Suppressor macrophage treated with lipopolysaccharide for 4 hours (primary cell): ENCODE measurements at places on chromosomes 2 and 18.

DNA sequence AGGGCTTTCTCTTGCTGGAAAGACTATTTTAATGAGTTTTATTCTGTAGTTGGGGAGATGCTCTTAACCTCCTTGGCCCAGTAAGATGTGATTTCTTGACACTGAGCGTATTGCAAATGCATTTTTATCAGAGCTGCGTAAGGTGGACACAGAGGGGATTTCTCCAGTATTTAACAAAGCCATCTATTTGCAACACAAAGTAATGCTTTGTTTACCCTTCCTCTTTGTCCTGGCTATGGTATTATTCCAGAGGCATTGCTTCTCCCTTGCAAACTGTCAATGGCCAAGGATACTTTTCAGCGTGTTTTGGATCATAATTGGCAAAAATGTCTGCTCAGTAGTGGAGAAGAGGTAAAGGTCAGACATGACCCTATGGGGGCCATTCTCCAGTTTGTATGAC is 90.8 kb upstream of the PIK3C3 start:
- DNase-seq = no peak

DNA sequence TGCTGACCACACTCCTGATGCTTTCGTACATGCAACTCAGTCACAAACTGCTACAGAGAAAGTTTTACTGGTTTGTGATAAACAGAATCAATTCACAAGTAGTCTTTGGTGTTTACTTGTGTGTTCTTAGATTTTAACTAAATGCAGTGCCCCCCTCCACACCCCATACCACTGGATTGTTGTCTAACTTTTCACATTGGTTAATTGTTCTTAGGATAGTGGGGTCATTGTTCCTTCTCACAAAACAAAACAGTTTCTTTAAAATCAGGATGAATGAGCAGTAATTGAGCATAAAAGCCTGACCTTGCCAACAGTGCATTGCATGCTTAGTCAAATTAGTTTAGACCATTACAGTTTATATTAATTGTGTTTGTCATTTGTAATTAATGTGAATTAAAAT is 14.1 kb upstream of the PNPT1 start:
- DNase-seq = no peak

DNA sequence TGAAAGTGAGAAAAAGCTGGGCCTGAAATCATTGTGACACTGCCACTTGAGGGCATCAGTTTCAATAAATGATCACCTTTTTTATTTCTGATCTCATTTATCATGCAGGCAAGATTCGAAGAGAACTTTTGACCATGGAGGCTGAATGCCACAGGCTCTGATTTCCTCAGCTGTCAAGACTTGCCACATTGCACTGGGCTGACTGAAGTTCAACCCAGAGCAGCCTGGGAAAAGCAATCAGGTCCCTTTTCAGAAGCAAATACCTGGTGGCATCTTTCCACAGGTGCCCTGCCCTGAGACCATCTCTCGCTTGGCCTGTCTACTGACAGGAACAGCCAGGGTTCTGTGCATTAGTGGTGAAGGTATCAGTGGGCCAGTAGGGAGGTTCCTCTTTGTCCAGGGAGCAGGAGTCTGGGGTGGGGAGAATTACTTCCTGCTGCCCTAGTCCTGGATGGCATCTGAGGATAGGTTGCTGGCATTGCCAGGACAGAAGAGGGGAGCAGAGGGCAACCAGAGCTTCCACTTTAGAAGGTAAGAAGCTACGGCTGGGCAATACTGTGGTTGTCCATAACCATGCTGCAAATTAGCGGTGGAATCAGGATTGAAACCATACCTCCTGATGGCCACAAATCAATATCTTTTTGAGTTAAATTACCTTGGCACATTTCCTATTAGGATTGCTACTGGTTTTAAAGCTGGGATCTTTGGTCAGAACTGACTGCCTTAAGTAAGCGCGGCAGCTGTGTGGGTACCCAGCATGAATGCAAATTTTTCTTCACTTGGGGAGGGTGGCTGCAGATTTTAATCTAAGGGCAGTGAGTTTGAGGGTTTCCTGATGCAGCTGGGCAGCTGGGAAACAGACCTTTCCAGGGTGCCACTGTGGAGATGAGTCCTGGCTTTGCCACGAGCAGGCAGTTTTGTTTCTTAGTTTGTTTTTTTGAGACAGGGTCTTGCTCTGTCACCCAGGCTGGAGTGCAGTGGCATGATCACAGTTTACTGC is 394.5 kb downstream of the ALK start:
- no peak for DNase-seq

GRCh38 chr2:176533505-176534193 is 264.4 kb downstream of the MTX2 start:
- DNase-seq = no peak

GRCh38 chr2:64952511-64953482 is 36.4 kb upstream of the SLC1A4 start:
- DNase-seq = no peak

- DNase-seq = peak; percentile 54
Measured at GRCh38 chr2:64021578-64021977, 2.4 kb upstream of the VPS54 start.

DNA sequence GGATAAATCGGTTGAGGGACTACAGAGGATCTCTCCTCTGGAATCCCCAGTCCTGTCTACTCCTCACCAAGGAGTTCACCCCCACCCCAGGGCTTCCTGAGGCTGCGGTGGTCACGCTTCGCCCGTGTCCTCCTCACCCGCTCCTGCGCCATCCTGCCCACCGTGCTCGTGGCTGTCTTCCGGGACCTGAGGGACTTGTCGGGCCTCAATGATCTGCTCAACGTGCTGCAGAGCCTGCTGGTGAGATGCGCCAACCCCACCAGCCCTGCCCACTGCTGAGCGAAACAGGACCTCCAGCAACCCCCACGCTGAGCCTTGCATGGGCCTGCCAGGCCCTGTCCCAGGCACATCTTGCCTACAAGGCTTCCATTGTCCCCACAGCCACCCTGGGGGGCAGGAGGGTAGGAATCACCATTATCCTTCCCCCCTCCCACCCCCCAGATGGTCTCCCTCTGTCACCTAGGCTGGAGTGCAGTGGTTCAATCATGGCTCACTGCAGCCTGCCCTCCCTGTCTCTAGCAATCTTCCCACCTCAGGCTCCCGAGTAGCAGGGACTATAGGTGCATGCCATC is 6.7 kb upstream of the CTDSP1 start:
- DNase-seq = no peak

- no peak for DNase-seq
Measured at GRCh38 chr18:80115035-80115434, 6.0 kb downstream of the ADNP2 start.

DNA sequence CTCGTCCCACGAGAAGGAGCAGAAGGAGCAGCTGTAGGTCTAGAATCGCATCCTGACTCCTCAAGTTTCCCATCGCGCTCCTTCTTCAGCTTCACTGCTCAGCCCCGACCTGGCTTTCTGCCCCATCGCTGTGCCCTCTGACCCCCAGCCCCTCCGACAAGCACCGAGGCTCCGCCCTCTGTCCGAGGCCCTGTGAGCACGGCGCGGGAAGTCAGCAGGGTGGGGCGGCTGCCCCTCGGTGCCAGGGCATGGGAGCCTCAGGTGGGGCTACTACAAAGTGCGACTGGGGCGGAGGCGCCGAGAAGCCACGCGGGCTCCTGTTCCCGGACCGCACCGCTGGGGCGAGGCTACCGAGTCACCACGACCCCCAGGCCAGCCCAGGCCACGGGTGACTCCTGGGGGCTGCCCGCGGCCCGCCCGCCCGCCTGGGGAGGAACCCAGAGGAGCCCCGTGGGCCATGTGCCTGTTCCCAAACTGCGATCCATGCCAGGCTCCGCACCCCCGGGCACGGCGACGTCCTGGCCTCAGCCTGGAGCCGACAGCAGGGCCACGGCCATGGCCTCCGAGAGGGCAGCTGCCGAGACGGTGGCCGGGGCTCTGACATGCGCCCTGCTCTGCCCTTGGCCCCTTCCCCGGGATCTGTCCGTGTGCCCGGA is 36.6 kb upstream of the ID2 start:
- no peak for DNase-seq

GRCh38 chr2:2845267-2845666 is 514.2 kb upstream of the MYT1L start:
- DNase-seq = no peak
